ENCODE measurements at places on chromosomes 12 and 14. TPM values are rescaled to one million over a fixed set of nuclear protein-coding genes. Genes with fewer than 3 reads are reported as not detected.

Gene HOXC9
- total RNA-seq = not detected

- no peak for DNase-seq
- H3K4me3 ChIP-seq = no peak overlapping the region
- no peak overlapping the region for H3K27ac ChIP-seq
- peaks cover 2% of the 10 kb centered on the region for H3K36me3 ChIP-seq
- no peaks in the 10 kb centered on the region for H3K4me1 ChIP-seq
Measured at GRCh38 chr14:23801766-23802165, 151.8 kb upstream of the DHRS4 start.

DNA sequence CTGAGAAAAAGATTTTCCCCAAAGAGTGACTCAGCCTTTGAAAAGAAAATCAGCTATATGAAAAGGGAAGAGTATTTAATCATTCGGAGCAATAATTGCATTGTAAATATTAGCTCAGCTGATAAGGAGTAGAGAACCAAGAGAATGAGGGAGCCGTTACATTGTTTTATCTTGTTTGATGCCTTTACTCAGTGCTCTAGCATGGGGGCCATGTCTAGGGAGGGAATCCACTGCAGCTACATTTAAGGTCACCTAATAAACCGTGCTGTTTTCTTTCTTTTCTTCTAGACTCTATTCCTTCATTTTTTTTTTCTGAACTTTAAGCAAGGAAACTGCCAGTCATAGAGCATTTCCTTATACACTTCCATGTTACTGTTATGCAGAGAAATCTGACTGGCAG is 447.0 kb downstream of the DIO2 start:
- H3K36me3 ChIP-seq = no peaks in the 10 kb centered on the region
- no peak overlapping the region for H3K27ac ChIP-seq
- no peak for DNase-seq

- H3K4me1 ChIP-seq = no peaks in the 10 kb centered on the region
- DNase-seq = no peak
- H3K27me3 ChIP-seq = no peaks in the 10 kb centered on the region
- no peaks in the 10 kb centered on the region for H3K36me3 ChIP-seq
- no peak overlapping the region for H3K27ac ChIP-seq
Measured at GRCh38 chr12:96078231-96079135, 43.1 kb upstream of the LTA4H start.
